ENCODE measurements at places on chromosomes 11 and 22.

- DNase-seq, result no peak
These were observed 105.2 kb downstream of the TRAF6 start for GRCh38 chr11:36404831-36405230.

DNA sequence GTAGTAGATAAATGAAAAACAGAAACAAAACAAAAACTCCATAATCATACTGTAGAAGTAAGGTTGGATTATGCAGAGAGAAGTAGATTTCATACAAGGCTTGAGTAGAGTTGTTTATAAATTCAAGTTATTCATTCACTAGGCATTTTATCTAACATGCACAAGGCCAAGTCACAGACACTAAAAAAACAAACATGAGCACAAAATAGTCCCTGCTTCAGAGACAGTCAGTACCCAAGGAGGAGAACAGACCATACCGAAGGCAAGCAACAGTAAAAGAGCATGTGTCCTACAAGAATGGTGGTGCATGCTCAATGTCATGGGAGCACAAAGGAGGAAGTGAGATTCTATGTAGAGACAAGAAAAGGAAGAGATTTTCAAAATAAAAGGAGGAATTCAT, 796.5 kb upstream of the LRRC4C start:
- no peak for DNase-seq

- no peak for DNase-seq
These were observed 3.1 kb downstream of the SLN start for GRCh38 chr11:107708792-107709191.

GRCh38 chr11:120511116-120511819, at the start of gene GRIK4:
Gene GRIK4, plus strand, starts transcription at chr11:120511748. Its CDS starts 148,571 bp downstream, at chr11:120660319.
- peak; percentile 61 for DNase-seq

- no peak for DNase-seq
These were observed 88.4 kb upstream of the SLC22A12 start for GRCh38 chr11:64502634-64503033.

DNA sequence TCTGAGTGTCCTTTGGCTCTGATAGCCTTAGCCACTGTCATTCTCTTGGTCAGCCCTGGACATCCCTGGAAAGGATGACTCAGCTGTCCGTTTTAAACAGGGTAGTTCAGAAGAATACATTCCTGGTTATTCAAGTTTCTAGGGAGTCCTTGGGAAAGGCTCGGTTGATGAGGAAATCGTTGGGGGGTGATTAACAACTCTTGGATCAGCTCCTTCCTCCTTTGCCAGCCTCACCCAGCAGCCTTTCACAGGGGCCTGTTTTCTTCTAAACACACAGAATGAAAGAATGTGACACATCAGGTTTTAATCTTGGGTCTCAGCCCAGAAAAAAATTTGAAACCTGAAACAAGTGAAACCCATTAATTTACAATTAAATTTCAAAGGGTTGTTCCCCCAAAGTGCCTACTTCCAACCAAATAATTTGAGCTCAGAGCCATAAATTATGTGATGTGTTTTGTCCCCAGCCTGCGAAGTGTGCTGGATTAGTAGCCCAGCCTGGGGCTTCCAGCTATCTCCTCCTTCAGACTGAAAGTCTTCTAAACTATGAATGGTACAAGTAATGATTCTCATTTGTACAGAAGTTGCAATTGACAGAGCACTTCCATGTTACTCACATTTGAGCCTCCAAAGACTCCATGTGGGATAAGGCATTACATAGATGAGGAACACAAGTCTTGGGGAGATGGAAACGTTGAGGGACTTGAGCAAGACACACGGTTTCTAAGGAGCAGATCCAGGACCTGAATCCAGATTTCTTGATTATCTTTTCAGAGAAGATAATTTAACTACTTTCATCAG, 19.3 kb upstream of the MRGPRX2 start:
- no peak for DNase-seq

GRCh38 chr11:32068134-32068870, 22.6 kb upstream of the RCN1 start:
- no peak for DNase-seq

- no peak for DNase-seq
These were observed 250.8 kb downstream of the DDX10 start for GRCh38 chr11:108915666-108916065.

- no peak for DNase-seq
These were observed 7.9 kb downstream of the NCAM1 start for GRCh38 chr11:112968941-112969713.

DNA sequence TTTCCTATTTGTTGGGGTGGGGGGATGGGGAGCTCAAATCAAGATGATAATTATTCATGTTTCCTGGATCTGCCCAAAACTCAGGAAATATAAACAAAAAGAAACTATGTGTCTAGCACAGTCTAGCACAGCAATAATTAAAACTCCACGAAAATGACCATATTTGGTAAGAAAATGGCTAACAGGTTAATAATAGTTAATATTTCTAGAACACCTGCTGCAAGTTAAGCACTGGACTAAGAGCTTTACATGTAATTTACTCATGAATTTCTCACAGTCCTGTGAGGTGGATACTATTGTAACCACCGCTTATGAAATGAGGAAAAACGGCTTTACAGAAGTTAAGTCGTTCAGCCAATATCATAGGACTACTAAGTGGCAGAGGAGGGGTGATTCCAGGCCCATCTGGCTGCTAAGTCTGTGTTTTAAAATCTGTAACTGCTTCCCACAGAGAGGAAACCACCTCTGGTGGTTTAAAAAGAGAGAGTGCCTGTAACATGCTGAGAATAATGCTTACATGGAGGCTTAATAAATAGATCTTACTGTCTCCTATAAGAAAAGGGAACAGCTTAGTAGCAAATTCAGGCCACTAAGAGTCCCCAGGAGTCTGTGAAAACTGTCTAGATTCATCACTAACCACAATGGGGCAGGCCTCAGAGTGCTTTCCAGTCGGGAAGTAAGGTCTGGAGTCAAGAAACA, 11.0 kb upstream of the AMOTL1 start:
- no peak for DNase-seq

DNA sequence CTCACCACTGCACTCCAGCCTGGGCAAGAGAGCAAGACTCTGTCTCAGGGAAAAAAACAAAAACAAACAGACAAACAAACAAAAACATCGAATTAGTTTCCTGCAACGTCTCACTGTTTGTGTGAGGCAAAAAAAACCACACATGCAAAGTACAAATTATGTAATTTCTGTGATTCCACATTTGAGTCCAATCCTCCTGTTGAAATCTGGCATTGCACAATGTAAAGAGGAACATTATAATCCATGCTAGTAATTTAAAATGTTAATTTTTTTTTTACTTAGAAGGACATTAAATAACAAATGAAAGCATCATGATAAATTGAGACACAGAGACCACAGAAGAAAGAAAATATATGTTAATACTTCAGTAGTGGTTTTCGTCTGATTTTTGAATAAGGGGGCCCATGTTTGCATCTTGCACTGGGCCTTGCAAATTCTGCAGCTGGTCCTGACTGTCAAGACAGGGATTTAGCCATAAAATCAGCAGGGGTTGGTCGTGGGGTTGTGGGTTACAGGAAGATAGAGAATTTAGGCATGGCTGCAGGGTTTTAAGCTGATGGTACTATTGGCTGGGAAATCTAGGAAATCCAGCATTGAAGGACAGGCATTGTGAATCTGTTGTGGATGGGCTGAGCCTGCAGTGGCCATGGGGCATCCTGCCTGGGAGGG, 102.6 kb upstream of the ALDH3B2 start:
- no peak for DNase-seq

DNA sequence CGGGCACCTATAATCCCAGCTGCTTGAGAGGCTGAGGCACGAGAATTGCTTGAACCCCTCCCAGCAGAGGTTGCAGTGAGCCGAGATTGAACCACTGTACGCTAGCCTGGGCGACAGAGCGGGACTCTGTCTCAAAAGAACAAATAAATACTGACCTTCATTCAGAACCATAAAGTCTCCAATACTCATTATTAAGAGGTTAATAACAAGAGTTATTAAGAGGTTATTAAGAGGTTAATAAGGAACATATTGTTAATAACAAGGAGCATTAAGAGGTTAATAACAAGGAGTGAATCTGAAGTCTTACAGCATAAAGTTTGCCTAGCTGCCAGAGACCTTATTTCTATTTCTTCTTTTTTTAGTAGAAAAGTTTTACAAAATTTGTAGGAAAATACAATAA, 7.6 kb downstream of the CELF1 start:
- no peak for DNase-seq

- no peak for DNase-seq
These were observed 14.2 kb downstream of the P2RY6 start for GRCh38 chr11:73286240-73286810.

GRCh38 chr11:102924851-102925380, 30.6 kb downstream of the MMP13 start:
- no peak for DNase-seq

GRCh38 chr11:77147668-77148321, 19.7 kb downstream of the MYO7A start:
- DNase-seq, result peak; percentile 46

DNA sequence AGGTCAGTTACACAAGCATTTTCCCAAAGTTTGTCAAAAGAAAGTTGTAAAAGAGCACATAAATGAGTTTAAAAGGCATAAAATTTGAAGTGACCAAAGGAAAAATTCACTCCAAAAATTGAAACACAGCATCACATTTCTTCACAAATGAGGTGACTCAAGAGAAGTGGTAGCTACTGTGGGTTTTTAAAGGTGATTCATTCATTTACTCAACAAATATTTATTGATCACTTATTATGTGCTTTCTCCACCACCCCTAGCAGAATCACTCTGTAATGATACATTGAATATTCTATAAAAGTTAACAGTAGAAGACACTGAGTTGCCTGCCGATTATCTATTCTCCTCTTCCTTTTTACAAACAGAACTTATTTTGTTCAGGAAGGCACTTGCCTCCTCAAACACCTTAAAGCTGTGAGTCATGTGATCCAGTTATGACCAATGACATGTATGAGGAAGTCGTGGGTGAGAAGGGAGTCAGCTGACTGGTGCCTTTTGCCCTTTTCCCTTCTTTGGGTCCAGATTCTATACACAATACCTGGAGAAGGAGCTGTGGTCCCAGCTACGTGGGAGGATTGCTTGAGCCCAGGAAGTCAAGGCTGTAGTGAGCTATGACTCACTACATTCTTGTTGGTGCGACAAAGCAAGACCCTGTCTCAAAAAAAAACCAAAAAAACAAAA, 67.7 kb upstream of the CLNS1A start:
- DNase-seq, result peak; percentile 11

GRCh38 chr11:115591380-115591779, 87.2 kb upstream of the CADM1 start:
- no peak for DNase-seq

DNA sequence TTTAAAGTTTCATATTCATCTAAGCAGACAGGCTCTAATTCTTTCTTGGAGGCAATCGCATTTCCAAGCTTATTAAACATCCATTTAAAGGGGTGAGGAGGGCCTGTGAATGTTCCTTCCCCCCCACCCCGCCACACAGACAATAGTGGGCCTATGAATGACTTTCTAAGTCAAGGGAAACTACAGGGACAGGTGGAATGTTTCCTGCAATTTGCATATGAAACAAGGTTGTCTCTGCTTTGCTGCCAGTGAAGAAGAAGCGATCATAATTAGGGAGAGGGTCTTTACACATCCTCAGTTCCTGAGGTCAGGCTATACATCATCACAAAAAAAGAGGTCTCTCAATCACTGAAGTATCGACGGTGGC, 127.9 kb upstream of the OPCML start:
- no peak for DNase-seq

- no peak for DNase-seq
These were observed 881.4 kb upstream of the CHORDC1 start for GRCh38 chr11:91104237-91104636.

- DNase-seq, result no peak
These were observed 435.0 kb upstream of the CADM1 start for GRCh38 chr11:115939104-115939730.

- DNase-seq, result no peak
These were observed 116.8 kb downstream of the MED15 start for GRCh38 chr22:20624161-20624616.

DNA sequence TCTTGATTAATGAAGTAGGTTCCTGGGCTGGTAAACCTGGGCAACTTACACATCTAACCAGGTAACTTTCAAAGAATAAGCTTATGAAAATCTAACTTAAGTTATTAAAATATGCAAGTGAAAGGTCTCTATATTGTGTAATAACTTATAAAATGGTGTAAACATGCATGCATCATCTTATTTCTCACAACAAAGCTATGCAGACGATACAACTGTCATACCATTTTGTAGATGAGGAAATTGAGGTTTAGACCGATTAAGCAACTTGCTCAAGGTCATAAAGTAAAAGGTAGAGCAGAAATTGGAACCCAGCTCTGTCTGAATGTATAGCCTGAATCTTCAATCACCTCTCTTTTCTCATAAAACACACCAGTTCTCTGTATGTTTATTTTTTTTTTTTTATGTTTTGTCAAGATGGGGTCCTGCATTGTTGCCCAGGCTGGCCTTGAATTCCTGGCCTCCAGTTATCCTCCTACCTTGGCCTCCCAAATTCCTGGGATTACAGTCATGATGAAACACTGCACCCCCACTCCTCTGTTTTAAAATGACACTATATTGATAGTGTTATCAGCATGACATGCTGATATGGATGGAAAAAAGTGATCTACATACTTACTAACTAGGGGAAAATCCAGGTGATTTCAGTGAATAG, 109.6 kb downstream of the SGSM3 start:
- no peak for DNase-seq

DNA sequence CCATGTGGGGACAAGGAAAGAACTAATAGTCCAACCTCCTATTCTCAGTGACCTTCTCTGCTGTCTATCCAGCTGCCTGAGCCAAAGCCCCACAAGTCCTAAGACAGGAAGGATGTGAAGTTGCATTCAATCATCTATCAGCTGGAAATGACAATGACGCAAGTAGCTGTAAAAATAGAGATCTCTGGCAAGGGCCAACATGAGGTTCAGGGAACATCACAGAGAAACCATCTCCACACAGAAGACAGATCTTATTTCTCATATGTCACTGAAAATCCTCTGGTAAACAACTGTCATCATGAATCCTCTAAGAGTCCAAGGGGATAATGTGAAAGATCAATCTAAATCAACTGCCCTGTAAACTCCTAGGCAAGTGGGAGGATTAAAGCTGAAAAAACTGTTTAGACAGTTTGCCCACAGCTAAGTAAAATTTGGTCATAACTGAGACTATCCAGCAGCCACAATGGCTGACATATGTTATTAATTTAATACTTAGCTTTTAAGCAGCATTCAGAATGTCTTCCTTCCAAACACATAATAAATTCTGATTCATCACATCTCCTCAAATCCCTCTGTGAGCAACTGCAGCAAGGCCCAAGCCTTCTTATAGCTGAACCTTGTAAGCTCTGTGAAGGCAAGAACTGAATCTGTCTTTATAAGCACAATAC, 52.1 kb downstream of the ALG9 start:
- no peak for DNase-seq

- DNase-seq, result no peak
These were observed 4.5 kb downstream of the TMPRSS13 start for GRCh38 chr11:117924631-117925170.

DNA sequence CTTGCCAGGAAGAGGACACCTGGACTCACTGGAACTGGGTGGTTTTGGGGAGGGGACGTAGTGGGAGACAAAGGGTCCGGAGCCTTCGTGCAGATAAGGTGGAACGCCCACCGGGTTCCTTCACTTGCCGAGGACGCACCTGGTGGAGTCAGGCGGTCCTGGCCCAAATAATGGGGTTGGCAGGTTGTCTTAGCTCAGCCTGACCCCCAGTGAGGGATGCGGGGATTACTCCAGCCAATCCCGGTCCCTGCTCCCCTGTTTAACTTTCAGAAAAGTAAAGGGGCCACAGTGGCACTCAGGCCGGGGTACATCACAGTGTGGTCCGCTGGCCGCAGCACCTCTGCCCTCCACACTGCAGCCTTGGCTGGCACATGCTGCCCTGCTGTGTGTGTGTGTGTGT, 18.0 kb downstream of the A4GALT start:
- DNase-seq, result no peak

- DNase-seq, result no peak
These were observed 65.8 kb upstream of the SUSD2 start for GRCh38 chr22:24115247-24116207.
